Stomach (tissue), 19 donors: ENCODE measurements at places on chromosomes 2 and 18. TPM values are rescaled to one million over a fixed set of nuclear protein-coding genes. Genes with fewer than 3 reads are reported as not detected.

CCBE1 gene
- 1.8 TPM for total RNA-seq

TCF23 gene
- total RNA-seq: not detected

LONRF2 gene
- total RNA-seq: 19.8 TPM

LOXL3 gene
- 5.0 TPM for total RNA-seq

PSMA8 gene
- total RNA-seq: not detected

PLA2R1 gene
- 4.9 TPM for total RNA-seq

LCT gene
- total RNA-seq: not detected

GRCh38 chr18:3283908-3284307 is 22.0 kb downstream of the MYL12B start:
- DNase-seq: no peak

DNA sequence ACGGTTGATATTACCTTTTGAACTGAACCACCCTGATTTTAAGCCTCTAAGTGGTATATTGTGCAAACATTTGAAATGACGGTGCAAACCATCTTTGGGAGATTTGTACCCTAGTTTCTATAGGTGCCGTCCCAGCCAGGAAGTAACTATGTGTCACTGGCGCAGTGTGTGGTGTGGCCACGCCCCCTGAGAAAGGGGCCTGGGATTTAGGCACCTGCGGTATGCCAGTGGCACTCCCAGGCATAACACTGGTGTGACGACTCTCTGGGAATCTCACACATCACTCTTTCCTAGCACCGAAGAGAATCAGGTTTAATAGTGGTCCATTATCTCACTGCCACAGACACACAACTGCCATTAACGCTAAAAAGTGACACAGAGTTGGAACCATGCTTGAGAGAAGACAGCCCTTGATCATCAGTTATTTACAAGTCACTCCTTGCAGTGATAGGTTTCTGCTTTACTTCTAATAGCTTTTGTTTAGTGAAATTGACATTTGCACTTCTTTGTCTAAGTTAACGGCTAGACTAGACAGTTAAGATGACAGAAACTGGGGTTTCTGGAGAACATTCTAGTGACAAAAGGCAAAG is 11.1 kb downstream of the AQP4 start:
- no peak for DNase-seq

- no peak for DNase-seq
Measured at GRCh38 chr2:200451511-200451910, 58.4 kb downstream of the KCTD18 start.

- DNase-seq: no peak
Measured at GRCh38 chr18:14117606-14118005, 14.6 kb downstream of the ZNF519 start.

- DNase-seq: no peak
Measured at GRCh38 chr2:237631007-237631785, 3.8 kb downstream of the LRRFIP1 start.

DNA sequence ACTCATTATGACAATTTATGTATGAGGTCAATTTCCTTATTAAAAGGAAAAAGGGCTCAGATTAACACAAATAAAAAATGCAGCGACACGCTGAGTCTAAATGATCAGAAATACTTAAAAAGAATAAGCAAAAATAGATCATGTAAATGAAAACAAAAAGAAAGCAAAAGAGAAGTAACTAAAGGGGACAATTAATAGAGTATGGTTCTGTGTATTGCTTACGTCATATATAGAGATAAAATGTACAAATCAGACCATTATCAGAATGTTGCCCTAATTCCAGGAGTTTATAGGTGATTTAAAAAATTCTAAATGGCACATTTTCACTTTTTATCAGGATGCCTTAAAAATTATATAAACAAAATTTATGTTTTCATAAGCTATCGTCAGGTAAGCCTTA is 189.5 kb downstream of the DNAH7 start:
- no peak for DNase-seq
